ENCODE measurements at places on chromosomes 4 and X.
A peak's percentile ranks its signal among the peaks of the same experiment; 100 is the strongest.

- DNase-seq = no peak
These were observed 27.0 kb downstream of the KDM6A start for GRCh38 chrX:44899946-44900345.

DNA sequence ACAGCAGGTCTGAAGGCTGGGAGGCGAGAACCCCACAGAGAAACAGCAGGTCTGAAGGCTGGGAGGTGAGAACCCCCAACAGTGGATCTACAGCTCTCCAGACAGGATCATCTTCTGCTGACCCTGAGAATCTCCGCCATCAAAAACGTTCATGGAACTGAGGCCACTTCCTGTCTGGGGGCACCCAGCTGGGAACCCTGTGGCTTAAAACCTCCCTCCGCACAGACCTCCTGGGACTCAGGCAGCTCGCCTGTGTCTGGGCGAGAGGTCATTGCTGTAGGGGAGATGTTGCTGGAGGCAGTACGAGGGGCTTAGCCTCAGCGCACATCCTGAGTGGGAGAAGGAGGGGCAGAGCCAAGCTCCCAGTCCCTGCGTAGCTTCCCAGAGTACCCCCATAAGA lies 15.1 kb upstream of the CLDN24 start:
- DNase-seq = no peak

GRCh38 chr4:185424905-185425646 lies 688 bp downstream of the UFSP2 start:
- no peak for DNase-seq

- peak; percentile 9 for DNase-seq
These were observed 21.0 kb downstream of the MAOA start for GRCh38 chrX:43676971-43677572.

DNA sequence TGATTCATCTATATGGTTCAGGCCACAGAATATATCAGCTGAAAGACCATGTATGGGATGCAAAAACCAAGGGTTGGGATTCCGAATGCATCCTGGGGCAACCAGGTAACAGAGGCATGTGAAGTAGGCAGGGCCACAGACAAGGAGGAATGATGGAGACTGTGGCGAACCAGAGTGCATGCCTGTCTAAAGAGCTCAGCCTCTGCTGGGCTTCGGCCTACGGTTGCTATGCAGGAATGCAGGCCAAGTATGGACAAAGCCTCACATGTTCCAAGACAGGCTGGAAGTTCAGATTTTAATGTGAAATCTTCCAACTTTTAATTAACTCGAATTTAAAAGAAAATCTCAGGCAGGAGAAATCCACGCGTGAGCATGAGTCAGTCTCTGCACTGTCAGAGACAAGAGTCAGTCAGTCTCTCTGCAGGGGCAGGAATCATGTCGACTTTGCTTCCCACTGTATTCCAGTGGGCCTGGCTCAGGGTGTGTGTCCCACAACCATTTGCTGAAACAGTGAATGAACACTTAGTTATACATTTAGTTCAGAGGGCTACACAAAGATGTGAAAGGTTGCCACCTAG lies 344.4 kb downstream of the UNC5C start:
- no peak for DNase-seq

GRCh38 chr4:26859762-26860156 lies 882 bp upstream of the STIM2 start:
- DNase-seq = no peak

DNA sequence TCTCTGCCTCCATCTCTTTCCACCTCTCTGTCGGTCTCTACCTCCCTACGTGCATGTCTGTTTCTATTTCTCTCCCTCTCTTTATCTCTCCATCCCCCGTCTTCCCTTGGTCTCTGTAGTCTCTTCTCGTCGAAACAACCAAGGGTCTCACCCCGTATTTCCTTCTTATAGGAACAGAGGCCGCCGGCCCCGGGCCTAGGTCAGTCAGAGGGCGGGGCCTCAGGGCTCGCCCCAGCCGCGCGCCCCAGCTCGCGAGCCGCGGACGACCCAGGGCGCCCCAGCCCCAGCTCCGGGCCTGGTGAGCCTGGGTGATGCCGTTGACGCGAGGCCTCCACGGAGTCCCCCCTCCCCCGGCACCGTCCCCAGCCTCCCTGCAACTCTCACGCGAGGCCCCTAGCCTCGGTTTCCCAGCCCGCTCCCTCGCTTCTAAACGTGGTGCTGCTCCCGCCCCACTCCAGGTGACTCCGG lies 6.6 kb downstream of the TIMM17B start:
- no peak for DNase-seq

DNA sequence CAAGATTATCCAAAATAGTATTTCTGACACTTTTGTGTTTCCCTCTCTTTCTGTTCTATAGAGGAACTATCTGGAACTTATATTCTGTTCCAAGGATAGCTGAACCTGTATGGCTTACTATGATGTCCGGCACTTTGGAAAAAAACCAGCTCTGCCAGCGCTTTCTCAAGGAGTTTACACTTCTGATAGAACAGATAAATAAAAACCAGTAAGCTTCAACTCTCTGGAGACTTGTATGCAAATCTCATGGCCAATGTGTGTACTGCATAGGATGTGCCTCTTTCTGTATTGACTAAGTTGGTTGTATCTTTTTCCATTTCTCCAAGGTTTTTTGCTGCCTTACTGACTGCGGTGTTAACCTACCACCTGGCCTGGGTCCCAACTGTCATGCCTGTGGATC lies 92.5 kb downstream of the FNIP2 start:
- no peak for DNase-seq

DNA sequence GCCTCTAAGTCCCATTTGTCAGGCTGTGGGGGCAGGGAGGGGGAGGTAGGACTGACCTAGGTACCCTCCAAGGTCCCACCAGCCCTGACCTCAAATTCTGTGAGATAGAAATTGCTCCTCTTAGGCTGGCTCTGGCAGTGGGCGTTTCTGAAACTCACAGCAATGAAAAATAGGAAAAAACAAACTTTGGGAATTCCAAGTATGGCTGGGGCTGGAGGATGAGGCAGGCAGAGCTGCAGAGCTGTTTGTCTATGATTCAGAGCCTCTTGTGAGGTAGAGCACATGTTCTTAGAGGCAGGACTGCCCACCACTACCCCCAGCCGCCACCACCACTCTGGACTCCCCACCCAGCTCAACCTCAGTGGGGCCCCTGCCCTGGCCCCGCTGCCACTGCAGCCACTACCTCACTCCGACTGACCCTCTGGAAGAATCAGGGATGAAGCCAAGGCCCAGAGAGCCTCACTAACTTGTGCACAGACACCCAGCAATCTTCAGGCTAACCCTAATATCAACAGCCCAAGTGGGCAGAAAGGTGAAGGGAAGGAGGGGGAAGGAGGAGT lies 98.2 kb downstream of the PJA1 start:
- no peak for DNase-seq

Measured in stimulated activated naive CD4-positive, alpha-beta T cell (primary cell).